Neuronal stem cell (in vitro differentiated cells): ENCODE measurements at places on chromosomes 1 and 21.

DNA sequence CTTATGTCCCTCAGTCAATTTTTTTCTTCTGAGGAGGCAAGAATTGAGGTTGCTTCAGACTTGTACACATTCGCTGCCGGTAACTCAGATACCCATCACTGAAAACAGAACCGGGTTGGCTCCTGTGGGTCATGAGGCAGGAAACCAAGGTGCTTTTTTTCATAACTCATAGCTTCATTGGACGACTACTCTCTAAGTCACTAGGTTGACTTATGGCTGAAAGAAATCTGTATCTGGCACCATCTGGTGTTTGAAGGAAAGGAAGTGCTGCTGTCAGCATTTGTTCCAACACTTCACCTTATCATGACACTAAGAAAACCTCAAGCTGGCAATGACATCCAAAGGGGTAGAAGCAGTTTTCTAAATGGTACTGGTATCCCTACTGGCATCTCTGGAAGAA lies 82.3 kb downstream of the TBX19 start:
- no peak for DNase-seq

GRCh38 chr1:168879896-168880734 lies 151.1 kb upstream of the DPT start:
- no peak for DNase-seq

DNA sequence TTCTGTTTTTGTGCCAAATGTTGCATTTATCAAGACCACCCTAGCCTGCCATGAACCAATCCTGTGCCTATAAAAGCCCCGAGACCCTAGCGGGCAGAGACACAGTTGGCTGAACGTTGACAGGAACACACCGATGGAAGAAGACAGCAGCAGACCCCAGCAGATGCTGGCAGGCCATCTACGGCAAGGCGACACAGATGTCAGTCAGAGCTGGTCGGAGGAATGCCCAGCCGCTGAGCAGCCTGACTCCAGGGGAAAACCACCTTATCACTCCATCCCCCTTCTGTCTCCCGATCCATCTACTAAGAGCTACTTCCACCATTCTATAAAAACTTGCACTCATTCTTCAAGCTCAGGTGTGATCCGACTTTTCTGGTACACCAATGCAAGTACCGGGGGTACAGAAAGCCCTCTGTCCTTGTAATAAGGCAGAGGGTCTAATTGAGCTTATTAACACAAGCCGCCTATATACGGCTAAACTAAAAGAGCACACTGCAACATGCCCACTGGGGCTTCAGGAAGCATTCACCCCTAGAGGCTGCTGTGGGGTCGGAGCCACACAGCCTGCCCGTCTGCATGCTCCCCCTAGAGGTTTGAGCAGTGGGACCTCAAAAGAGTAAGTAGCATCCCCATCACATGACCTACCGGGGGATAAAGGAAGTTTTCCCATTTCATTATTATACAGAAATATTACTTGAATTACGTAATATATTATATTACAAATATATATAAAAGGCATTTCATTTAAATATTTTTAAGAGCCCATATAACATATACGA lies 1156.3 kb upstream of the B3GALT2 start:
- no peak for DNase-seq

- no peak for DNase-seq
Observed at GRCh38 chr1:198764748-198765147, 125.9 kb downstream of the PTPRC start.

GRCh38 chr1:153577138-153577537 lies 11.5 kb upstream of the S100A2 start:
- DNase-seq: no peak

DNA sequence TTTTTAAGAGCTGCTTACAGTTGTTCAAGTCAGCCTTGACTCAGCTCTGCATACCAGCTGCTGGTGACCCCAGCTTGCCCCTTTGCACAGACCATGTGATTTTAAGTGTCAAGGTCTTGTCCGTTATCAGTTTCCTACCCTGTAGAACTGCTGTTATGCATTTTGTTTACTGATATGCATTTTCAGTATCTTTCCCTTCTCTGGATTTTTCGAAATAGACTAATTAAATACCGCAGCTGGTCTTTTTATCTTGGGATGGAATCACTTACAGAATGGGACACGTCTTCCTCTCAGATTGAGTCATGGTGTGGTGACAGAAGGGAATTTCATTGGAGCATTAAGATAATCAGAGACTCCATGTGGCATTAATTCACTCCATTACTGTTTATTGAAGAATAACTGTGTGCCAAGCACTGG lies 145.6 kb downstream of the FMN2 start:
- DNase-seq: no peak

GRCh38 chr1:92752719-92753118 lies 32.2 kb downstream of the EVI5 start:
- DNase-seq: no peak

GRCh38 chr1:234842726-234843641 lies 233.0 kb upstream of the IRF2BP2 start:
- no peak for DNase-seq

GRCh38 chr1:12015001-12015491 lies 4.3 kb upstream of the MIIP start:
- DNase-seq: no peak

DNA sequence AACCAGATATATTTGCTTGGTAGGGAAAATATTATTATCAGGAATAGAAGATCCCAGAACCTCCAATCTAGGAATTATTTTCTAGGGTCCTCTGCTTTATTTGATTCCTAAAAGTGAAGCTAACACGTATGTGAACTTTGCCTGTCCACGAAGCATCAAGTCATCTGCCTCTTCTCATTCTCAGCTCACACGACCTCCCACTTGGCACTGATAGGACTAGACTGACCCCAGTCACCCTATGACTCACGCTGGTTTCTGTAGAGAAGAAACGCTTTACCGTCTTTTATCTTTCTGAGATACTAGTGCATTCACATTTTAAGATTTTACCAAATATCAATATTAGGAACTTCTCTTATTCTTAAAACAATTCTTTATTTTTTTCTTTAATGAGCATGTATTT lies 2.0 kb upstream of the KRTAP19-7 start:
- DNase-seq: no peak

- DNase-seq: no peak
Observed at GRCh38 chr21:41653243-41653953, 113.5 kb downstream of the RIPK4 start.

- DNase-seq: no peak
Observed at GRCh38 chr1:19481826-19482398, 3.4 kb downstream of the CAPZB start.

- DNase-seq: no peak
Observed at GRCh38 chr1:210482945-210483617, 154.4 kb downstream of the HHAT start.

- no peak for DNase-seq
Observed at GRCh38 chr1:204863730-204864129, 6.9 kb upstream of the NFASC start.

DNA sequence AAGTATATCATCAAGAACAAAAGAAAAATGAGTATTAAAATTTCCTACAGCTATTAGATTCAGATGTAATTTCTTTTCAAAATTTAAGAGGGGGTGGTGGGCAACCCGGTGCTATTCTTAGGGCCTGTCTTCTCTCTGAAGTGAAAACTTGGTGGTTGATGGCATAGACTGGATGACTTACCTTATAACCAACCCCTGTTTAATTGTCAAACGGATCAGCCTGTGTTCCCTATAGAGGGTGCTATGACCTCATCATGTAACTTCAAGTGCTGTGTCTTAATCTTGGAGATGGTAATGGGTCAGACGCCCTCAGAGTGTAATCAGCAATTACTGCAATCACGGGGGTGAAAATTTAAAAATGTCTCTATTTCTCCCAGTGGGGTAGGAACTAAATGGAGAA lies 176.2 kb downstream of the PCP4 start:
- no peak for DNase-seq

GRCh38 chr1:41614818-41615217 lies 130.3 kb upstream of the EDN2 start:
- no peak for DNase-seq

DNA sequence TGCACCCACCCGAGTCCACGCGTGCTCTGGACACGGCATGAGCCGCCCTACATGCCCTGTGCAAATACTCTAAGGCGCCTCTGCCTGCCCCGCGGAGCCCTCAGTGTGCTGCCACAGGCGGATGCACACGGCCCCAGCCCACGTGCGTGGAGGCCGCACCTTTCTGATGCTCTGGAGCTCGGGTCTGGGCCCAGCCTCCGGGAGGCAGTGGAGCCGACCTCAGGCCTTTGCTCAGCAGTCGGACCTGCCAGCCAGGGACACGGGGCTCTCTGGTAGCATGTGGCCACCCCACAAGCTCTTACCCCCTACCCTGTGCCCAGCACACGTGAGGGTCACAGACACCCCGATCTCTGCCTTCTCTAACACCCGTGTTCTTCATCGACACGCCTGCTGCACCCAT lies 2.1 kb downstream of the TMEM240 start:
- no peak for DNase-seq

- DNase-seq: no peak
Observed at GRCh38 chr1:4494558-4494957, 159.9 kb upstream of the AJAP1 start.

GRCh38 chr21:25175938-25176337 lies 431.3 kb downstream of the MRPL39 start:
- DNase-seq: no peak

DNA sequence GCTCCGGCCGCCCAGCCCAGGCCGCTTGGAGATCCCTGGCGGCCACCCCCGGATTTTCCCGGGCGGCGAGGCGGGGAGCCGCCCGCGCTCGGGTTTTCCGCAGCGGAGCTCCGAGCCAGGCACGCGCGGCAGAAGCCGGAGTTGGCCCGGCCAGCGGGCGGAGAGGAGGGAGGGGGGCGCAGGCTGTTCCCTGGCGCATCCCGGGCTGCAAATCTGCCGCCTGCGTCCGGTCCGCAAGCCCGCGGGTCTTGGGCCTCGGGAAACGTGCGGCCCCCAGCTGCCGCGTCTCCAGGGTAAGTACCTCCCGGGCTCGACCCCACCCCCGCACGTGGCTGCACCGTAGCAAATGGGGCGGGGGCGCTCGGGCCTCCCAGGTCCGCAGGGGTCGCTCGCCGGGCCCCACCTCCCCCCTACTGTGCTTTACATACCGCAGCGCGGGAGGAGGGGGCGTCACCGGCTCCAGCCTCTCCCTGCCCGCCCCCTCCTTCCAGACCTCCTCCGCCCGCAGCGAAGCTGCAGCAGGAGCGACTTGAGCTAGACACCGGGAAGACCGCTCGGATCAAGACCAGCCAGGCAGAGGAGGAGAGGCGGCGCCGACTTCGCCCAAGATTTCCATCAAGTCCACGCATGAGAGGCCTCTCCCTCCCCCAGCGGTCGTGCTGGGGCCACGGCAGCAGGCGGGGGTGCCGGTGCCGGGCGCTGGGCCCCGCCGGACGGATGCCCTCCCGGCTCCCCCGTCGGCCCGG lies 1.6 kb downstream of the TMEM200B start:
- peak; percentile 46 for DNase-seq

DNA sequence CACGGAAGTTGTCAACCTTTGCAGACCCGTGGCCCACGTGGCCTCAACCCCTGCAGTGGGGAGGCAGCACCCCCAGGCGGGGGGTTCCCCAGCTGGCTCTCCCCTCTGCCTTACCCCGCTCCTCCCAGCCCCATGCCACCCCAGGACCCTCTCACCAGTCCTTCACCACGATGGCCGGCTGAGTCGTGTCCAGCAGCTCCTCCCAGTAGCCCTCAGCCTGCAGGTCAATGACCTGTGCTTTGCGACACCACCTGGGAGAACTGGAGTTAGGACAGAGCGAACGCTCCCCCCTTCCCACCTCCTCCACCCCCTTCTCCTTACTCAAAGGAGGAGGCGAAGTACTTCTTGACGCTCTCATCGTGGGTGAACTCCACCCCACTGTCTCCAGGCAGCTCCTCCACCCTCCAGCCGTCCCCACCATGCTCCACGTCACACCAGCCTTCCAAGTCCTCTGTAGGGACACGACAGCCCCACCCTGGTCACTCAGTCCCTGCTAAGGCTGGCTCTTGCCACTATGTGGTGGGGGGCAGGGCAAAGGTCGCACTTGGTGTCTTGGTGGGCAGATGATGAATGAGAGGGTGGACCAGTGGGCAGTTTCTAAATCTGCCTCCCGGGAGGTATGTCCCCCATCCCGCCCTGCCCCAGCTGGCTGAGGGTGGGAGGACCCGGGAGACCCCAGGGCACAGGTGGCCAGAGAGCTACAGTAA lies 4.5 kb downstream of the FBXO2 start:
- DNase-seq: no peak

GRCh38 chr1:5763696-5764370 lies 228.4 kb downstream of the NPHP4 start:
- no peak for DNase-seq

DNA sequence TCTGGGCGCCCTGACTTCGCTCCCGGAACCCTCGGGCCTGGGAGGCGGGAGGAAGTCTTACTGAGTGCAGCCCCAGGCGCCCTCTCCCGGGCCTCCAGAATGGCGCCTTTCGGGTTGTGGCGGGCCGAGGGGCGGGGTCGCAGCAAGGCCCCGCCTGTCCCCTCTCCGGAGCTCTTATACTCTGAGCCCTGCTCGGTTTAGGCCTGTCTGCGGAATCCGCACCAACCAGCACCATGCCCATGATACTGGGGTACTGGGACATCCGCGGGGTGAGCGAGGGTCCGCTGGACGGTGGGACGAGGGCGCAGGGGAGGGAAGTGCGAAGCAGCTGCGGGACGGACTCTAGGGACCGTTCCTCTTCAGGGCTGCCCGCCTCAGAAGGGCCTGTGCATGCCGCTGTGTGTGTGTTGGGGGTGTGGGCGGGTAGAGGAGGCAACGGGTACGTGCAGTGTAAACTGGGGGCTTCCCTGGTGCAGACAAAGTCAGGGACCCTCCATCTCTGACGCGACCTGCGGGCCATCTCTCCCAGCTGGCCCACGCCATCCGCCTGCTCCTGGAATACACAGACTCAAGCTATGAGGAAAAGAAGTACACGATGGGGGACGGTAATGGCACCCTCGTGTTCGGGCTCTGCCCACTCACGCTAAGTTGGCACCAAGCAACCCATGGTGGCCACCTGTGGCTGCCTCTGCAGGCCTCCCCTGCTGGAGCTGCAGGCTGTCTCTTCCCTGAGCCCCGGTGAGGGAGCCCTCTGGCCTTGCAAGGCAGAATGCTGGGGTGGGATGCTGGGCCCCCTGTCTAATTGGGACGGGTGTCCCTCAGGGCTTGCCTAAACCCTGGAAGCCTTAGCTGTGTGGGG lies at the start of gene GSTM1:
GSTM1 (plus strand) TSS at position 177 of the 859 bp plus-strand sequence; CDS start at position 234, 57 bp downstream.
- DNase-seq: peak; percentile 70

DNA sequence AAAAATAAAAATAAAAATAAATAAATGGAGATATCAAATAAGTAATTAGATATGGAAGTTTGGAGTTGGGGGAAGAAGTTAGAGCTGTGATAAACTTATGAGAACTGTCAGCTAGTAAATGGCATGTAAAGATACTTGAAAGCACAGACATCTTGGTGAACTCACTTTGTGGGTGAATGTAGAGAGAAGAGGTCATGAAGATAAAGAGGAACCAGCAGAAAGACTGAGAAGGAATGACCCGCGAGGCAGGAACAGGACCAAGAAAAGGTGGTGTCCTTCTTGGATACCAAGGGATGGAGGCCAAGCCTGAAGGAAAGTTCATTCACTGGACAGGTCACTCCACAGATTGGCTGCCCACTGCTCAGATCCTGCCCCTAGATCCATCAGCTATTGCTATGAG lies 4.7 kb upstream of the CAPZB start:
- DNase-seq: no peak

GRCh38 chr1:155352631-155353030 lies 31.9 kb downstream of the RUSC1 start:
- no peak for DNase-seq

- DNase-seq: no peak
Observed at GRCh38 chr1:58727364-58727763, 27.5 kb upstream of the MYSM1 start.
